ENCODE measurements at places on chromosomes 12 and 14.

GRCh38 chr12:123748161-123748560 is 13.9 kb upstream of the DNAH10 start:
- DNase-seq, result no peak

GRCh38 chr12:53123578-53124351 is 20.5 kb downstream of the SOAT2 start:
- no peak for DNase-seq

GRCh38 chr14:21933681-21934080 is 260.1 kb upstream of the OR4E1 start:
- DNase-seq, result no peak

GRCh38 chr12:49552425-49552824 is 13.6 kb downstream of the KCNH3 start:
- no peak for DNase-seq

DNA sequence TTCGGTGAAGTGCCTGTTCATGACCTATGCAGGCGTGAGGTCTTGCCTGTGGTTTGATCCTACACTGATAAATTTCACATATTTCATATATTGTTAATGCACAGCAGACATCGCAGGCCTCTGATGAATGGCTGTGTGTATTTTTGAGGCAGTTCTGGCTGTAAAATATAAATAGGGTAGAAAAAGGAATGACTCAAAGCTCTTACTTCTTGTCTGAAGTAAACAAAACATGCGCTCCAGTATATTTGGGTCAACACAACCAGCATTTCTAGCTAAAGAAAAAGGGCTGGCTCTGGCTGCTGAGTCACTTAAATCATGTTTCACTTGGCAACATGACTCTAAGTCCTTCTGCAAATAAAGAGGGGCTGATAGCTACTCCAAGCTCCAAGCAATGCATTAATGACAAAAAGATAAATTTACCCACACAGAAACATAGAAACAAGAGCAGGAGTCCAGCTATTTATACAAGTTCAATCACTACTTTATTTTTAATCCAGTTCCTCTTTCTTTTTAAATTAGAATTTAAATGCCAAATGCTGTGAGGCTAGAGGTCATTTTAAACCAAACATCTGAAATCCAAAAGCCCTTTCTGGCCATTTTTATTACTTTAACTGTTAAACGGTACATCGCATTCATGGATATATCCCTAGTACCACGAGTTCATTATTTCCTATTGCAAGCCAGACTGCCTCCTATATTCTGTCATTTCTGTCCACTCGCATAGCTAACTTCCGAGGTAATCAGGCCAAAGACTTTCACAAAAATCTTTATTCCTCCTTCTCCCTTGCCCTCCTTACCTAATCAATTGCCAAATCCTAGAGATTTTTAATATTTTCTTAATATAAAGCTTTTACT is 54.3 kb upstream of the TMCC3 start:
- DNase-seq, result no peak

GRCh38 chr12:95262808-95263207 is 45.2 kb downstream of the VEZT start:
- DNase-seq, result no peak

DNA sequence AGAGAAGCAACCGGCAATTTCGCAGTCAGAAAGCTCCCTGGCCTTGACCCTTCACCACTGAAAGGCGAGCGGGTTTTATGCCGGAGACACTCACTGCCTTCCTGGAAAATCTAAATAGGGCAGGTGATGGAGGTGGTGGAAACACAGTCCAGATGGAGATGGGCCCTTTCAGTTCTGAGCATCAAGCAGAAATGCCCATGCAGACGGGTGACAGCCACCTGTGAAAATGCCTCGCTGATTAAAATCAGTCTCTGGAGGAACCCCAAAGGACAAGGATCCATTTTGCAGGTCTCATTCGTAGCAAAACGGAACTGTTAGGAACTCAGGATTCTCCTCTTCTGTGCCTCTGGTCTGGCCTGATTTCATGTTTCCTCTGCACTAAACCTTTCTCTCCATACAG is 74.2 kb downstream of the FZD10 start:
- no peak for DNase-seq

DNA sequence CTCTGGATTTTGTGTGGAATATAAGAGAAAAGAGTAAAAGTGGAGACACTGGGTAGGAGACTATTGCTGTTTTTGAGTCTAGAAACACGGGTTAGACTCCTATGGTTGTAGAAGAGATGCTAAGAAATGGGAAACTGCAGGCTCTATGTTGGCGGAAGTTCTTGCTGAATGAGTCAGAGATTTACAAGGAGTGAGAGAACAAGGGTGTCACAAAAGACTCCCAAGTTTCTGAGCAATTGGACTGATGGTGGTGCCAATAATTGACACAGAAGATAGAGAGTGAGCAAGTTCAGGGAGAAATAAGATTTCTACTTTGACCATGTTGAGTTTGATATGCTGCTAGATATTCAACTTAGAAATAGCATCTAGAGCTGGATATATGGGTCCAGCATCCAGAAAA is 2.6 kb upstream of the PRKD1 start:
- DNase-seq, result no peak

GRCh38 chr14:53441789-53442188 is 288.7 kb upstream of the DDHD1 start:
- DNase-seq, result no peak

DNA sequence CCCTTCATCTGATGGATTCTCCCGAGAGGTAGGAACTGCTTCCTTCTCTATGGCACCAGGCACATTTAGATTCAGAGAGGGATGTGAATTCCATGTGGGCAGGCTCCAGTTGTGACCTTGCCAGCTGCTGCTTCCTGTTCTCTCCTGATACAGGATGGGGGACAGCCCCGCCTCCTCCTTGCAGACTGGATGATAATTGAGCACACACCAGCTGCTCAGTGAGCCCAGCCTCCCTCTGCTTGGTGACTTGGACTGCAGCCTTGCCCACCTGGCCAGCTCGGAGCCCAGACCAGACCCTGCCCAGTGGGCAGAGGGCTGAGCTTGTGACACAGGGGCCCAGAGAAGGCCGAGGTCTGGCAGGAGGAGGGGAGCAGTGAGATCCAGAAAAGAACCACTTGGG is 90.2 kb downstream of the CALM1 start:
- DNase-seq, result no peak

DNA sequence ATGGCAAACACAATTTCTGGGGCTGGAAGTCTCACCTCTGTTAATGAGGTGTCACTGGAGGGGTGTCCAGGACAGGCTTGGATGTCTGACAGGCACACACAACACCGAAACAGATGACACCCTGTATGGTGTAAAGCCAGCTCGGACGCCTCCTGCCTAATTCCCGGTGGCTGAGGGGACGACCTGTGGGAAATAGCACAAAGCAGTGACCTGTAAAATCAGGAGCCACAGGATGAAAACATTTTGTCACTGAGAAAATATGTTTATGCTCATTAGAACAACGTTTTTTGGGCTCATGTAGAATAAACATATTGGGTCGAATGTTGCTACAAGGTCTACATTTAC is 285.0 kb upstream of the RTL1 start:
- DNase-seq, result no peak

DNA sequence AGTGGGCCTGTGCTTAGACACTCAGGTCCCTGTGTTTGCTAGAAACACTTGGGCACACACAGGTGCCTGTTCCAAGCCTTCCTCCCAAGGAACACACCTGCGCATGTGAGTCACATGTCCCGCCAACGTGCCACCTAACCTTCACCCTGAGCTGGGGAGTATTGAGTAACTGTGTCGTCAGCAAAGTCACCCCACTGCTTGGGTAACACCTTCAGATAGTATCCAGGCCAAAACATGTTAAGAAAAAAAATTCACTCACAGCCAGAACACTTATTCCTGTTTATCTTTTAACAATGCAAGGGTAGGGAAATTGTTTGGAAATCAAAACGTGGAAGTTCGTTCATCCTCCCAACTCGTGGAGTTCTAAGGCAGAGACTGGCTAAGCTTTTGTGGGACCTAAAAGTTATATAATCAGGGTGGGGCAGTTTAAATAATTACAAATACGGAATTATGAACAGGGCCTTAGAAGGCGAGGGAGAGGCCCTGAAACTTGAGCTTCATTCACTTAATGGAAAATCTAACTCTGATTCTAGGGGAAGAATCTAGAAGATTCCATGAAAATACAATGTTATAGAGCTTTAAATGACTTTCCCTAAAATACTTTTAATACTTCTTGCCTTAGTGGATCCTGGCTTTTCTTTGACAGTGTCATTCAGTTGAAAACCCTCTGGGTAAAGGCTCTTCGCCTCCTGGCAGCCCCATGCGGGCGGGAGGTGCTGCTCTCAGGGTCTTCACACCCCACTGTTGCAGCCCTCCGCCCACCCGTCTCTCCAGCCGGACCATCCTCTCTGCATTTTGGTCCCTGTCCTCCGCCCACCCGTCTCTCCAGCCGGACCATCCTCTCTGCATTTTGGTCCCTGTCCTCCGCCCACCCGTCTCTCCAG is 30.3 kb upstream of the ADIPOR2 start:
- no peak for DNase-seq

GRCh38 chr12:67382241-67382871 is 113.2 kb downstream of the CAND1 start:
- DNase-seq, result no peak

DNA sequence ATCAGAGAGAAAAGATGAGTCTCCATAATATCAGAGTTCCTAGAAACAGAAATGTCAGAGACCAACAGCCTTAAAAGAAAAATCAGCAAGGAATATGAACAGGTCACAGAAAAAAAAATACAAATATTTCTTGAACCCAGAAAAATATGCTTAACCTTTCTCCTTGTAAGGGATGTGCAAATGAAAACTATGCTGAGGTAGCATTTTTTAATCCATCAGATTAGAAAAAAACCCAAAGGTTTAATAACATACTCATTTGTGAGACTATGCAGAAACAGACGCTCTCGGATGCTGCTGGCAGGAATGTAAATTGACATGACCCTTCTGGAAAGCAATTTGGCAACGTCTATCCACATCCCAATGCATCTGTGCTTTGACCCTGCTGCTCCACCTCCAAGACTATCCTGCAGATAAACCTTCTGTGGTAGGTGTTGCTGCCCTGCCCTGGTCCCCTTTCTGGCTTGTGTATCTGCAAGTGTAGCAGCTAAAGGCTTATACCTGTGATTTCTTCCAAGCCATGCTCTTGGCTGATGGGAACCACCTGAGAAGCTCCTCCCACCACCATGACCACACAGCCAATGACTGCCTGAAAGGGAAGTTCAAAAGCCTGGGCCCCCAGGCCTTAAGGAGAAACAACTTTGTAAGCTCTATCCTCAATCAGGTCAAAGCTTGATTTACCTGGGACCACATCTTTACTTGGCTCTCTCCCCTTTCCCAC is 49.4 kb downstream of the LTBP2 start:
- DNase-seq, result no peak

DNA sequence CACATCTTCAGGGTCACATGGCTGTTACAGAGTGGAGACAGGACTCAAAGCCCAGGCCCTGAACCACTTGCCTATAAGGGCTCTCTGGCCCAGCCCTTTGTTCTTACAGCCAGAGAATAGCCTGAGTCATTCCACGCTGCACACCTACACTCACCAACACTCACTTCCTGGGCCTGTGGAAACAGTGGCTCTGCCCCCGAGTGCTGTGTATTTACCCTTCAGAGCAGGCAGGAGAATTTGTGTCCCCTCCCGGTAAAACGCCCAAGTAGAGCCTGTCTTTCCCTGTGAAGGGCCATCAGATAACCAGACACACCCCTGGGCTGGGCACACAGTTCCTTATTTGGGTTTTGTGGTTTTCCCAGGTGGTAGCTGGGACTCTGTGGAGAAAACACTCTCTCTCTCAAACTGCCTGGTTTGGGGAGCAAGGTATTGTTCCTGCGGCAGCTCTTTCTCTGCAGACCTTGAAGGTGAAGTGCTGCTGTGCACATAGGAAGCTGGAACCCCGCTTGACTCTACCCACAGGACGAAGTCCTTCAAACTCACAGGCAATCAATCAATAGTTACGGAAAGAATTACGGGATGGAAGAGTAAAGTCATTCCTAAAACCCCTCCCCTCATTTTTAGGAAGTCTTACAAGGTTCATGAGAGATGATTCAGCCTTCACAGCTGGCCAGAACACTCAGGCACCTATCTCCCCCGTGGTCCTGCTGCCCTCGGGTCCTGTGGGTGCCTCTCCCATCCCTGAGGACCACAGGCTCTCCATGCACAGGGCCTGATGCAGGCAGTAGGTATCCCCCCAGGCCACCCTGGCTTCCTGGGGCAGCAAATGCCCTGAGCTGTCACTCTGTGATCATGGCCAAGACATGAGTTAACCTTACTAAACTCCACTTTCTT is 20.3 kb downstream of the FIGNL2 start:
- DNase-seq, result no peak

GRCh38 chr12:123427036-123427769 is 9.3 kb downstream of the RILPL2 start:
- DNase-seq, result no peak

DNA sequence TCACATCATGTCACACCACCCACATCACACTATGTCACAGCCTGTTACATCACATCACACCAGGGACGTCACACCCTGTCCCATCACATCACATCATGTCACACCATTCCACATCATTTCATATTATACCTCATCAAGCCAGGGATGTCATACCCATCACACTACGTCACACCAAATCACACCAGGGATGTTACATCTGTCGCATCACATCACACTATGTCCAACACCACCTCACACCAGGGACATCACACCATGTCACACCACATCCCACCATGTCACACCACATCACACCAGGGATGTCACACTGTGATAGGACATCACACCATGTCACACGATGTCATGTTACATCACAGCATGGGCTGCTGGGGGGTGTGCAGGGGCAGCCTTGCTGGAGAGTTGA is 110.6 kb downstream of the TMEM121 start:
- DNase-seq, result no peak

DNA sequence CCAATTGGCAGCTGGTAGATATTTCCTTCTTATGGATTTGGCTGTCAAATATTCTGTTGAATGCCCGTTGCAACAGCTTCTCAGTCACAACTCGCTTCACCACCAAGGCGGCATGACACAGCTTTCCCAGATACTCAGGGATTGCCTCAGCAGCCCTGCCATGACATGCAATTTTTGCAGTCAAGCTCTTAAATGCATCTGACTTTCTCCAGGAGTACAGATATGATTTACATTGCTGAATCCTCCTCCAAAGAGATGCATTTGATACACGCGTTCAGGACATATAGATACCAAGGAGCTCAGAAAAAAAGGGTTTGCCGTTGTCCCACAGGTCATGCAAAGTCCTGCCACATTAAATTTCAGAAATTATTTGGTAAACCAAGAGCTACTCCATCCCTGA is 6.5 kb downstream of the KRT5 start:
- no peak for DNase-seq

DNA sequence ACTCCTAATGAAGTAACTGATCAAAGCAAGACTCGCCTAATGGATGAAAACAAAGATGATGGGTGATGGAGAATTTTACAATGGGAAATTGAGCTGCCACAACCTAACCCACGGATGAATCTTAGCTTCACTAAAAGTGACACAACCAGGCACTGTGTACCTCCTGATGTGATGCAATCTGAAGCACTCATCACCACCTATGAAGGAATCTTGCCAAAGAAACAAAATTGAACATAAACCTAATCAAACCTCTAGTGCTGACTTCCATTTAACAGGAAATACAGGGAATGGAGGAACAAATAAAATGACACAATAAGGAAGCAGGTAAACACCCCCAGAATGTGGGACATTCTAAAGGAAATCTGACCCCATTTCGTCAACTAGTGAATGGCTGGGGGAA is 13.3 kb upstream of the RARG start:
- no peak for DNase-seq
